ENCODE measurements at places on chromosomes 7 and 10. TPM values are rescaled to one million over a fixed set of nuclear protein-coding genes. Genes with fewer than 3 reads are reported as not detected.

The ADAMTS14 gene
- total RNA-seq = 0.19 TPM

The UTF1 gene
- total RNA-seq = 0.68 TPM

The MLXIPL gene
- total RNA-seq = 1.5 TPM

The PLCE1 gene
- total RNA-seq = 4.6 TPM

The TET1 gene
- total RNA-seq = 27.7 TPM

The CTTNBP2 gene
- total RNA-seq = 7.4 TPM

The GIMAP6 gene
- total RNA-seq = 0.62 TPM

The MYH16 gene
- total RNA-seq = not detected

The MUC12 gene
- 2.6 TPM for total RNA-seq

The ALOX5 gene
- total RNA-seq = 0.73 TPM

The SLC26A4 gene
- 0.63 TPM for total RNA-seq

- peak; percentile 92 for ATAC-seq
Measured at GRCh38 chr7:8379264-8379663, 54.1 kb upstream of the NXPH1 start.

DNA sequence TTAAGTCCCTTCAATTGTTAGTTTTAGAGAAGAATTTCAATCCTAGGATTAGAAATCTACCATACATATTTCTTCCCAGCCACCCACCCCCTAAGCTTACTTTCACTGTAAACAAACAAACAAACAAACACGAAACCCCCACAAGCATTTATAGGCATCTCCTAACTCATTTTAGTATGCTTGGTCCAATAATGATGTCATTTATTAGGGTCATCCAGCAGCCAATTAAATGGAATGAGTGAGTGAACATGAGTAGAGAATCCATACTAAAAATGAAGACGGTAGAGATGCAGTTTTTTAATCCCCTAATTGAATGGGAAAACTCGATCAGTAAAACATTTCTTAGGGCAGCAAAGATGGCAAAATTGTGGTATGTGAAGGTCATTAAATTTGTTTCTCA is 3.2 kb downstream of the TAC1 start:
- ATAC-seq = no peak

DNA sequence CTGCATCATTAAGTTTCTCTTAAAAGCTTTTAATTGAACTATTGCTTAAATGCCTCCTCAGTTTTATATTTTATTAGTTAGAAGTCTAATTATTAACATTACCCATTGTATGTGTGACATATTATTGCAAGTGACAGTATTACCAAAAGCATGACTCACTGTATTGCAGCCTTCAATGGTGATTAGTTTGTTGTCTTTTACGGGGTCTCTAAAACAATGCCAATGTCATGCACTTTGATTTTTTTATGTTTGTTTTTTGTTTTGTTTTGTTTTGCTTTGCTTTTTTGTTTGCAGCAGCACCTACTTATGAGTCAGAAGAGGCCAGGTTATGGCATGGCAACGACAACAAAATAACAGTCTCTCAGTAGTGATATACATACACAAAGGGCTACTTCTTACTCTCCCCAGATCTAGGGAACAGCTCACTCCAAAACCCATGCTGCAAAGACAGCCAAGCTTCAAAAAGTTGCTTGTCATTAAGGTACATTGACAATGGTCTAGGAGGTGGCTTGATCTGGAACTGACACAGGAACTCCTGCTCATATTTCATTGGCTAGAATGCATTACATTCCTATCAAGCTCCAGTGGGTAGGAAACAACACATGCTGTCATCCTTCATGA is 293.7 kb upstream of the POM121L12 start:
- ATAC-seq = peak; percentile 68

- ATAC-seq = no peak
Measured at GRCh38 chr7:116697152-116697551, 25.2 kb downstream of the MET start.

- ATAC-seq = peak; percentile 69
Measured at GRCh38 chr10:101032637-101033224, 1.7 kb downstream of the SFXN3 start.

- ATAC-seq = no peak
Measured at GRCh38 chr7:42440951-42441350, 203.9 kb upstream of the GLI3 start.

DNA sequence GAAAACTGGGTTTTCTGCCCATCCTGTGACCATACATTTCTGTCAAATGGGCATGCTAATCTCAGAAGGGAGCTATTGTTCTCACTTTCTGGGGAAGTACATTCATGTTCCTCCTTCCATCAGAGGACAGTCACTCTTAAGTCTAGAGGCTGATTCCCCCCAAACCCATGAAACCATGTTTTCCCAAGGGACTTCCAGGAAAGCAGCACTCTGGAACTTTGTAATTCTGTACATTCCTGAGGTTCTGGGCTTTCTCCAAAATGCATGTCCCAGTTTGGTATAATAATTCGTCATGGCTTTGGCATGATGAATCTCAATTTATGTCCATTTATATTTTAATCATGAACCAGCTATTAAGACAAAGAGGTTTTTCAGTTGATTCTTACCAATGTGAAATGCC is 688.1 kb downstream of the LRMDA start:
- no peak for ATAC-seq

DNA sequence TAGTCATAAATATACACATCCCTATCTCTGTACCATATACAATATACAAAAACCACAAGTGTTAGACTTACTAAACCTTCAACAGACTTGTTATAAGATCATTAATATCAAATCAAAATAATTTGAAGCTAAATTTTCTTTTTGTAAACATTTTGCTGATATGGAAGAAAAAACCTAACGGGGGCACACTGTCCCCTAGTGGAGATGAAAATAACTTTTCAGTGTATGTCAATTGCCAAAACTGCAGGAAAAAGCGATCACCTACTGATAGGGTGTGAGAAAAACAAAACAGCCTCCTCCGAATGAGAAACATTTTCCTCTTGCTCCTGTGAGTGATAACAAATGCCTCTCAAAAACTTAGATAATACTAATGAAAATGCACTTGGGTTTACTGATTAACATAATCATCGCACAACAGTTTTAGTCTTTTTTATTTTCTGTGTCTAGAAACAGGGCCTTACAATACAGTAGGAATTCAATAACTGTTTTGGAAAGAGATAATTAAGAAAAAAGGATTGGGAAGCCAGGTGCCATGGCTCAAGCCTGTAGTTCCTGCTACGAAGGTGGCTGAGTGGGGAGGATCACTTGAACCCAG is 322.7 kb downstream of the CRPPA start:
- ATAC-seq = no peak

DNA sequence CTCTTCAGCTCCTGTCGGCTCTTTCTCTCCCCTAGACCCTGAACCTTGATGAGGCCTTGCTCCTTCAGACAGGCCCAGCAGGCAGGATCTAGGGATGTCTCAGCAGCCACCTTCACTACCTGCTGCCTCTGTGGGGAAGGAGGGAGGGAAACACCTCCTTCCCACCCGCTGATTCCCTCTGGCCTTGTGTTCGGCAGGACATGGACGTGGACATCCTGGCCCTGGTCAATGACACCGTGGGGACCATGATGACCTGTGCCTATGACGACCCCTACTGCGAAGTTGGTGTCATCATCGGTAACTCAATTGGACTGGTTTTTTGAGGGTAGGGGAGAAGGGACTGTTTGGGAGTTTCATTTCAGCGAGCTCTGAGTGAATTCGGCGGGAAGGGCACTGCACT is 20.3 kb downstream of the HKDC1 start:
- no peak for ATAC-seq

GRCh38 chr10:78513986-78514385 is 480.3 kb downstream of the RPS24 start:
- no peak for ATAC-seq

- ATAC-seq = peak; percentile 54
Measured at GRCh38 chr10:72331575-72332422, 22.9 kb downstream of the DNAJB12 start.

- ATAC-seq = no peak
Measured at GRCh38 chr7:2966466-2967078, 77.1 kb downstream of the CARD11 start.

GRCh38 chr10:117217196-117217761 is 20.0 kb downstream of the KCNK18 start:
- peak; percentile 56 for ATAC-seq

DNA sequence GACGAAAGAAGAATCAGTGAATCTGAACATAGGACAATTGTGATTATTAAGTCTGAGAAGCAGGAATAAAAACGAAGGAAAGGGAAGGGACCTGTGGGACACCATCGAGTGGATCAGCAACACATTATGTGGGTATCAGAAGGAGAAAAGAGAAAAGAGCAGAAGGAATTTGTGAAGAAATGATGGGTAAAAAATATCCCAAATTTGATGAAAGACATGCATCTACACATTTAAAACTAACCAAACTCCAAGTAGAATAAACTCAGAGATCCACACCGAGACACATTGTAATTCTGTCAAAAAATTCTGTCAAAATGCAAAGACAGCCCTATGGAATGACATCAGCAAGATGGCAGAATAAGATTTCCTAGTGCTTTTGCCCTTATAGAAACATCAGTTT is 171.1 kb downstream of the ITGB1 start:
- no peak for ATAC-seq

DNA sequence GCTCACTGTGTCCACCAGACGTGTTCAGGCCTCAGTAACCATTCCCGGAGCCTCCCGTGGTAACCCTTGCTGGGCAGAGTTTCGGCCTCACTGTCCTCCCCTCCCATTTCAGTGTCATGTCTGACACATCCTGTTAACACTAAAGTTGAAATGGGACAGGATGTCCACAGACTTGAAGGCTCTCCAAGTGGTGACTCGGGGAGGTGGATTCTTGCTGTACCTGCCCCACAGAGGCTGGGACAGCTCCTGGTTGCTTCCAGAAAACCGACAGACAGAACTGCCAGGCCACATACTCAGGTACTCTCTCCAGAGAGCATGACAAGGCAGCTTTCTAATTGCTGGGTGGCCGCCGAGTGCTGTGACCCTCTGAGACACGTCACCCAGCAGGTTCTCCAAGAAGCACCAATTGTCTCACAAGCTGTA is 17.9 kb upstream of the CYTH3 start:
- no peak for ATAC-seq

- no peak for ATAC-seq
Measured at GRCh38 chr10:17766731-17767130, 14.7 kb downstream of the TMEM236 start.

GRCh38 chr7:27101957-27102580 is 414 bp downstream of the HOXA2 start:
- ATAC-seq = no peak

- no peak for ATAC-seq
Measured at GRCh38 chr7:106238830-106239229, 46.0 kb downstream of the NAMPT start.

DNA sequence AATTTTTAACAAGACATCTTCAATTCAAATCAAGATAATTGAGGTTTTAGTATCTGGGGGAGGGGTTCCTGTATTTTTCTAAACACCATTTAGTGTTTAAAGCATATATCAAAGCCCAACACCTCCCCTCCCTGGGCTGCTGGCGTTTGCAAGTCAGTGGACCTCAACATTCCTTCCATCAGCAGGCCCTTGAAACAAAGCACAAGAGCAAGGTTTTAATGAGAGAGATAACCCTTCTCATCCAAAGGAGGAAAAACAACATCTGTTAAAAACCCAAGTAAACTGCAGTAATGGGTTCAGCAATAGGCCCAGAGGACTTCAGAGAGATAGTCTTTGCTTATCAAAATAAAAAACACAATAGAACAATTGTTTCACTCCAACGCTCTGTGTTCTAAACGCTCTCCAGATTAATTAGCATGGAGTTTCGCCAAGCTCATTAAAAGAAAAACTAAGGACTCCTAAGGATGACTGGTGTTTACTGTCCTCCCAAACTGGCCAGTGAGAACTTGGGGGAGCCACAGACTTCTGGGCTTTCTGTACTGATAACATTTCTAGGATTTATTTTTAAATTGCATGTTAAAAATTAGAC is 2.5 kb downstream of the JCAD start:
- ATAC-seq = no peak

DNA sequence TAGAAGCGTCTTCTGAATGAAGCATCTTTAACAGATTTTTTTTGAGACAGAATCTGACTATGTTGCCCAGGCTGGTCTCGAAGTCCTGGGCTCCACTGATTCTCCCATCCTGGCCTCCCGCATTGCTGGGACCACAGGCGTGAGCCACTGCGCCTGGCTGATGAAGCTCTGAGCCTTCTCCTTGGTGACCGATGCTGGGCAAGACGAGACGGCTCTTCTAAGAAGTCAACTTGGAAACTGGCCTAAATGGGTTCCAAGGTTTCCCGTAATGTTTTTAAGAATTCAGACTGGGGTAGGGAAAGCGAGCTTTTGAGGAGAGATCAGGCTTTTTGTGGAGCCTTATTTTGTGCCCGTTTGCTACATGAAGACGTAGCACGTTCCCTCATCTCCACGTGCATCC is 224.5 kb downstream of the ZMYND11 start:
- ATAC-seq = no peak

DNA sequence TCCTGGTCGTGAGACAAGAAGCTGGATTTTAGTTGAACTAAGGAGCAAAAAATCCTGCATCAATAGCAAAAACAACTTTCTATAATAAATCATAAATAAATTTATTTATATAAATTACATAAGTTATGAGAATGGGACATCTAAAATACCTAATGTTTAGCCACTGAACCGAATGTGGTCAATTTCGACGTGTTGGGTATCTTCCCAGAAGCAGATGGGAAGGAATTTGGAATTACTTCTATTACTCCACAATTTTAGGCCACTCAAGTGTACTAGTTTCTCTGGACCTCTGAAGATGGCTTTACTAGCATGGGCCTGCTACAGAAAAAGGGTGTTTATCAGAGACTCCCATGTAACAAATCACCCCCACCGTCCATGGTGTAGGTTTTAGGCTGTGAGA is 172.0 kb downstream of the PRPF18 start:
- no peak for ATAC-seq

- no peak for ATAC-seq
Measured at GRCh38 chr10:117734731-117735405, 192.3 kb downstream of the EMX2 start.

DNA sequence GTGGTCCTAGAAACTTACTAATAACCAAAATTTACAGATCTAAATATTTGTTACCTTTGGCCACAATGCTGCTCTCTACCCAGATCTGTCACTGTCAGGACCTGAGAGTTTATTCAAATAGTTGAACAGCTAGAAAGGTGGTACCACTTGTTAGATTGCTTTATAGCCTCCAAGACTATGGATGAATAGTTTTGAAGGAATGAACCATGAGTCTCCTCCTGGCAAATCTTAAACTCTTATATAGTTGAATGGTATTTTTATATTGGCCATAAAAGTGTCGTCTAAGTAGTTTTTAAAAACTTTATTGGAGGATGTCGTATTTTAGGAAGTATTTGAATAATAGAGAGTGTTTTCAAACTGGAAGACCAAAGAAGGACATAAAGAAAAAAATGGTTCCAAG is 178.7 kb downstream of the AHR start:
- no peak for ATAC-seq

- ATAC-seq = peak; percentile 80
Measured at GRCh38 chr7:10205696-10206095, 768.0 kb upstream of the PHF14 start.

- no peak for ATAC-seq
Measured at GRCh38 chr7:71472962-71473361, 341.0 kb downstream of the GALNT17 start.

GRCh38 chr7:69800495-69800894 is 202.2 kb downstream of the AUTS2 start:
- ATAC-seq = peak; percentile 99

GRCh38 chr7:121278120-121279021 is 50.4 kb upstream of the WNT16 start:
- peak; percentile 74 for ATAC-seq

GRCh38 chr7:114975401-114975800 is 53.5 kb downstream of the MDFIC start:
- ATAC-seq = no peak

GRCh38 chr10:33600381-33600780 is 265.9 kb upstream of the NRP1 start:
- no peak for ATAC-seq

All from motor neuron (in vitro differentiated cells).